ENCODE measurements at places on chromosomes 3 and 15. TPM values are rescaled to one million over a fixed set of nuclear protein-coding genes. Genes with fewer than 3 reads are reported as not detected.

DNA sequence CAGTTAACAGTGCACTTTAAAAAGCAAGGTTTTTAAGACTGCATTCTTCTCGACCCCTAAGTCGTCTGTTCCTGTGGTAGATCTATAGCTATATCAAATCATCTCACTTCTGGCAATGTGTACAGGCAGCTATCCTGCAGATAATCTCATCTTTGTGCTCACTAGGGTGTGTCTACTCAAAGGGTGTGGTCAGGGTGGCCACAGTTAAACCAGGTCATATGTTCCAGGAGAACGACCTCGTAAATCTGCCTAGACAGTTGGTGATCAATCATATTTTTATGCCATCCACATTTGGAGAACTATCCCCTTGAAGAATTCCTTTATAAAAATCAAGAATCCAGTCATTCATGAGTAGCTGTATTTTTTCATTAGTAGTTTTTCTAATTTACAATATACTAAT is 3.0 kb downstream of the VEPH1 start:
- no peak for DNase-seq

DNA sequence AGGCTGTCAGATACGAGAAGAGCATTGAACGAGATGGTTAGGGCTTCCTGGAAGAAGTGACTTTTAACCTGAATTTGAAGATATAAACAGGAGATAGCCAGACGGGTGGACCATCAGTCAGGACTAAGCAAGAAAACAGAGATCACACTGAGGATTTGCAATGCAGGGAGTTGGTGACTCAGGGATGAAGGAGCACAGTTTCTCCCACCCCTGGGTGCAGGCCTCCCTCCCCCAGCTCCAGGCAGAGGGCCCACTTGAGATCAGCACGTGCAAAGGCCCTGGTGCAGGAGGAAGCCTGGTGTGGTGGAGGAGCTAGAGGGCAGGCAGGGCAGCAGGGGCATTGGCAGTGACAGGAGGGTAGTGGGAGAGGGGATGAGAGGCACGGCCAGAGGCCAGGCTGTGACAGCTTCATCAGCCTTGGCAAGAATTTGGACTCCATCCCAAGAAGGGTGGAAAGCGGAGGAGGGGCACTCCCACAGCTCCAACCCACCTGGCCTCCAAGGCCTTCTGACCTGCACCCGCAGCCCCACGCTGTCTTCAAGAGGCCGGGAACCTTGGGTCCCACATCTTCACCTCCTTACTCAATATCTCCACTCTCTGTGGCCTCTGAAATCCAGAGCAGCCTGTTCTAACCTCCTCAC is 8.7 kb upstream of the PCSK6 start:
- no peak for DNase-seq

DNA sequence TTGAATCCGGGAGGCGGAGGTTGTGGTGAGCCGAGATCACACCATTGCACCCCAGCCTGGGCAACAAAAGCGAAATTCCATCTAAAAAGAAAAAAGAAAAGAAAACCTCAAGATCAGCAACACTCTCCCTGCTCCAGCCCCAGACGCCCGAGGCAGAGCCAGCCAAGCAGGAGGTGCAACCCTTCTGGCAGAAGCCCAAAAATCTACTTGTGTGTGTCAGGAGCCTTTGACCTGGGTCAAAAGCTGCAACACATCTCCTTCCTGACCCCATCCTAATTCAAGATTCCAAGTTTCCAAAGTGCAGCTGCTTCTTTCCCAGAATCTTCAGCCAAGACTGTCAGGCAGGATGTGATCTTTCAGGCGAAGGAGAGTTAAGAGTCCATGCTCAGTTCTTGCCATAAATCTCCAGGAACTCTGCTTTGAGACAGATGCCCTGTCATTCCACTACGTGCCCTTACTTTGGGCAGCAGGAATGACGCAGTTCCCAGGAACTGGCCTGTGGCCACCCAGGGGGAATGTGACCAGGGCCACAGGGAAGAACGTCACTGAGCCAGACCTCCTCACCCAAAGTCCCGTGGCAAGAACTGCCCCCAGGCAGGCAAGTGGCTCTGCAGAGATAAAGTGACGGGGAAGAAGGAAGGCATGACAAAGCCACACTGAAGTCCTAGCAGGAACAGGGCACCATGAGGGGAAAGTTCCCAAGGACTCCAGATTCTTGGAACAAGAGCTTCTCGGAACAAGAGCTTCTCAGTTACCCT is 39.4 kb downstream of the SH3BP5 start:
- DNase-seq = no peak

GRCh38 chr3:194386648-194387047 is 12.4 kb downstream of the GP5 start:
- no peak for DNase-seq

Gene RTP3
- not detected for total RNA-seq

DNA sequence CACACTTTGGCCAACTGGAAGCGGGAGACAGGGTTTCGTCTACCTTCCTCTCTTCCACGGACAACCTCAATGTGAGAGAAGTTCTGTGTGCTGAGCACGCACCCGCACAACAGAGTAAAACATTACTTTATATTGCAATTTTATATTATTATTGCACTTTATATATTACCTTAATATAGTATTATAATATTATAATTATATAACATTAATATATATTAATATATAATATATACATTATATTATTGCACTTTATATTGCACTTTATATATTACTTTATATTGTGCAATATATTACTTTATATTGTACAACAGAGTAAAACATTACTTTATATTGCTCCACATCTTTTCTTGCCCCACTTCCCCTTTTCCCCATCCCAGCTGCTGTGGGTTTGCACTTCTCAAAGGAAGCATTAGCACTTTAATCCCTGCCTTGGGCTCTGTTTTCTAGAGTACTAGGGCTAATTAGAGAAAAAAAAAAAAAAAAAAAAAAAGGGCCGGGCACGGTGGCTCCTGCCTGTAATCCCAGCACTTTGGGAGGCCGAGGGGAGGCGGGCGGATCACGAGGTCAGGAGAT is 76.4 kb upstream of the SLC4A7 start:
- no peak for DNase-seq

DNA sequence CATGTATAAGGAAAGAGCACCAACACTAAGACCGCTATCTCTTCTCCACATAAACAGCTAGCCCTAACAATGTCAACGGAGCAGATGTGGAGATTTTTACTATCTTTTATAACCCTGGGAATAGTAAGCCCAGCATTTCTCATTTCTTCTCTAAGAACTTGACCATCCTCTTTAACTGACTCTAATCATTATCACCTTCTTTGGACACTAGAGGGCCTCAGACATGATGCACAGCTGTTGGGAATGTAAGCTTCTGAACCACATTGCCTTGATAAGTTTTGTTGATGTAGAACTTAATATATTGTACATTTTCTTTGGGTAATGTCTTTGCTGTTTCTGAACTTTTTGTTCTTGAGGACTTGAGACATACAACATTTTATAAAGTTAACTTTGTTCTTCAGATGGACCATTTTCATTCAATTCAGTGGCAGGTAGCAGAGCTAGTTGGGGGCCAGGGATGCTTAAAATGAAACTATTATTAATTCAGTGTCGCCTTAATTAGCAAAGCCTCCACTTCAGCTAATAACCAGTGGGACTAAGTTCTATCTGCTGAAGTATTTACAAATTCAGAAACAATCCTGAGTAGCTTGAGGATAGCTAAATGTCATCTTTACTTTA is 9.6 kb upstream of the TAGLN3 start:
- DNase-seq = no peak

- DNase-seq = no peak
Observed at GRCh38 chr3:171991166-171991565, 48.2 kb upstream of the FNDC3B start.

Gene VEPH1
- not detected for total RNA-seq

DNA sequence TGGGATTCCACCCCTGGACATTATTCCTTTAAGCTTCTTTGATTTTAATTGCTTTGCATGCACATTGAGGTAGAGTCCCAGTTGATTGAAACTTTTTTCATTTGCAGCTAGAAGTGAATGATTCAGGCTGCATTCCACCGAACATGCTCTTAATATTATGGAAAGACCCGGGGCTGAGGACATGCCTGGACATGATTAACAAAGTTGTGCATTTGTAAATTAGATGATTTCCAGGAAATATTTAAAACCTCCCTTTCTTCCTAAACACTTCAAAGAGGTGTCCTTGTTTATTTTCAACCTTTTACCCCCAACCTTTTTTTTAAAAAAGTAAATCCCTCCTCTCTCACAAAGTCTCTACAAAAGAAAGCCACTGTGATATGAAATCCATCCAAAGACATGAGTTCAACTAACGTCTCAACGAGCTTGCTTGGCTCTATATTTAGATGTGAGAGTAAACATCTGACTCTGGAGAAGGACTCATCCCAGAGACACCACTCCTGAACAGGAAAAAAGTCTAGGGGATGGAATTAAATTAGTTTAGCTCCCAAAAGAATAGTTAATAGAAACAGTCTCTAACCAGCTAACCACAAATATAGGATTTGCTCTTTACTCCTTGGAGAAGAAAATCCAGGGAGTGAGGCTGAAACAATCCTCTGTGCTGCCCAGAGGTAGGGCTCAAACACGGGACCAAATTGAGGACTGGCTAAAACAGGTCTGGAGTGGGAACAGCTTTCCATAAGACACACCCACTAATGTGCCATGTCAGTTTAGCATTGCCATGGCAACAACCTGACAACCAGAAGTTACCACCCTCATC is 83.1 kb downstream of the XXYLT1 start:
- no peak for DNase-seq

DNA sequence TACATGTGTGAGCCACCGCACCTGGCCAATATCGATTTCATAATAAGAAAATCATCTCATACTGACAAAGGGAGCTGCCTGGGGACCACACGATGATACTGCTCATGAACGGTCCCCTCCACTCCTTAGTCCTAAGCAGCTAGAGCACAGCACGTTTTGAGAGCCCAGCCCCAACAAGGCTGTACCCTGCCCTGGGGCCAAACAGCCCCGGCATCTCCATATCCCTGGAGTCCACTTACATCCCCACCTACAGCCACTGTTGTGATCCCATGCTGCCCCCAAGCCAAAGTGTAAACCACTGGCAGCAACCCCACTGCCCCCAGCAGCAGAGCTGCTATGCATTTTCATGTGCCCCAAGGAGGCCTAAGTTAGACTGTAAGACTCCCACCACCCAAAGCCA is 52.8 kb downstream of the ADAM10 start:
- DNase-seq = no peak

GRCh38 chr15:80733460-80733859 is 38.4 kb downstream of the ABHD17C start:
- DNase-seq = no peak

DNA sequence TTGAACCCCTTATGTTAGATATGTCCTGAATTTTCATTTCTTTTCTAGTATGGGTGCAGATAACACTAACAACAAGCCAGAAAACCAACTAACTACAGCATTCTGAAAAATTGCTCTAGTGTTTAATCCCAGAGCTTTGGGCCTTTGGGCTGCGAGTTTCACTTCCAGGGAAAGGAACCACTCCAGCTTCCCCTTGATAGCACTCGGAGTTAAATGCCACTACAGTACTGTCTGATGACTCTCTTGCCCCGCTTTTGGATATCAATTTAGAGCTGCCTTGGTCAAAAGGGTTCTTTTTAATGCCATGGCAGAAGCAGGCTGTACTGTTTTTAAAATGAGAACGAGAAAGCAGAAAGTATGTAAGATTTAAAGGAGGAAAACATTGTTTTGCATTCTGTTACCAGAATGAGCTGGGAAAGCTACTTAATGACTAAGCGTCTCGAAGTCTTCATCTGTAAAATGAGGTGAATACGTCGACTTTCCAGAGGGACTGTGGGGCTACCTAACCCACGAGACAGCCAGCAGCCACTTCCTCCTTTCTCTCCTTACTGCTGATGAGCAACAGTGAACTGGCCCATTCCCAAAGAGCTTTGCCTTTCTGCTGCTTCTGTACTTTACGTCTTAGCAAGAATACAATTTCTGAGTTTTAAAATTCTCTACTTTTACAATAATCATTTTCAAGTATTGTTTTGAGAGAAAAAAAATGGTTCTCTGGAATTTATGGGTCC is 299.3 kb upstream of the LYSMD4 start:
- DNase-seq = no peak

All from activated CD8-positive, alpha-beta T cell treated with anti-CD3 and anti-CD28 coated beads, Interleukin-2, amount 10 ng/mL, durations not matched to agents 7 days and 5 days (primary cell).